ENCODE measurements at places on chromosomes 11 and 22. TPM values are rescaled to one million over a fixed set of nuclear protein-coding genes. Genes with fewer than 3 reads are reported as not detected.

DNA sequence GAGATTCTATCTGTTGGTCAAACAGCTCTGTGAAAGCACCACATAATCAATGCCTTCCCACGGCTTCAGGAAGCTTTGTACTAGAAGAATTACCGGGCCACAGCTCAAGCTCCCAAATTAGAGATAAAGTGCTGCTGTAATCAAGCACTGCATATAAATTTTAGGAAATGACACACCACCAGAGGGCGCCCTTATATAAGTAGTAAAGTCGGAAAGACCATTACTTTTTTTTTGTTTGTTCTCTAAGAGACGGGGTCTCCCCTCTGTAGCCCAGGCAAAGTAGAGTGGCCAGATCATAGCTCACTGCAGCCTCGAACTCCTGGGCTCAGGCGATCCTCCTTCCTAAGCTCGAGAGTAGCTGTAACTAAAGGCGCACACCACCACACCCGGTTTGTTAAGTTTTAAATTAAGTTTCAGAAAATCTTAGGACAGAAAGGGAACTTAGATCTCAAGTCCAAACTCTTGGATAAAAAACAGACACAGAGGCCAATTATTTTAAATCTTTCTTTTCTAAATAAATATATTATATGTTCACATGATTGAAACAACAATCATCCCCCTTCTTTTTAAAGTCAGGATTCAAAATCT lies 32.6 kb downstream of the PRCP start:
- H3K4me1 ChIP-seq, result 0 out of 2 replicates have a peak, but pooled peaks cover 5% of the 10 kb centered on the region
- no peaks in the 10 kb centered on the region for H3K27me3 ChIP-seq
- H3K4me3 ChIP-seq, result no peak overlapping the region
- H3K27ac ChIP-seq, result no peak overlapping the region
- peak; percentile 98 for DNase-seq

GRCh38 chr11:3083321-3083720 lies 26.1 kb upstream of the CARS1 start:
- H3K4me3 ChIP-seq, result no peak overlapping the region
- no peak overlapping the region for H3K27ac ChIP-seq
- H3K36me3 ChIP-seq, result no peaks in the 10 kb centered on the region
- no peak for DNase-seq

- peak; percentile 17 for DNase-seq
- no peak overlapping the region for H3K27ac ChIP-seq
- no peaks in the 10 kb centered on the region for H3K36me3 ChIP-seq
- no peaks in the 10 kb centered on the region for H3K27me3 ChIP-seq
Observed at GRCh38 chr11:20448834-20449233, 61.3 kb downstream of the PRMT3 start.

DNA sequence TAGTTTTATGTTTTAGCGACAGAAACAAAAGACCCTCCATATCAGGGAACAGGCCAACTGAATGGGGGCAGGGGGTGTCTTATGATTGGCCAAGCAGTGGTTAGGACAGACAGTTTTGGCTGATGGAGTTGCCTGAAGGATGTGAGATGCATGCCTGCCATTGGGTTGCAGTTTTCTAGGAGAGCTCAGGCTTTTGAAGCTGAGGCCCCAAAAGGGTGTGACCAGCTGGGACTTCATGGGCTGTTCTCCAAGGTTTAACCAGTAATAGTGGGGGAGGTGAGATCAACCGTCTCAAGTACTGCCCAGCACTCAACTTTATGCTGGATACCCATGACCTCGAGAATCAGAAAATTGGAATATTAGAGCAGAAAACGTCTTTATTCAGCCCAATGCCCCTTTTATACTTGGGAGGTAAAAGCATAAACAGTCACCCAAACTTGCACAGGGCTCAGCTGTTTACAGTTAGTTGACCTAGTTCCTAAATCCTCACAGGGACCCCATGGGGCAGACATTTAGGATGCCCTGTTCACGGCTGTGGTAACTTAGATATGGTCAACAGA lies 13.5 kb downstream of the DTX4 start:
- H3K36me3 ChIP-seq, result peaks cover 4% of the 10 kb centered on the region
- no peaks in the 10 kb centered on the region for H3K27me3 ChIP-seq
- no peaks in the 10 kb centered on the region for H3K4me1 ChIP-seq
- no peak for DNase-seq
- no peak overlapping the region for H3K4me3 ChIP-seq

- peak; percentile 89 for DNase-seq
- no peaks in the 10 kb centered on the region for H3K27me3 ChIP-seq
- H3K4me3 ChIP-seq, result no peak overlapping the region
- no peaks in the 10 kb centered on the region for H3K36me3 ChIP-seq
Observed at GRCh38 chr11:120801801-120802689, 221.9 kb upstream of the TBCEL start.

- H3K27ac ChIP-seq, result no peak overlapping the region
- no peaks in the 10 kb centered on the region for H3K4me1 ChIP-seq
- H3K4me3 ChIP-seq, result no peak overlapping the region
- no peaks in the 10 kb centered on the region for H3K27me3 ChIP-seq
- DNase-seq, result no peak
- no peaks in the 10 kb centered on the region for H3K36me3 ChIP-seq
Observed at GRCh38 chr22:26320447-26320846, 108.6 kb upstream of the ASPHD2 start.

GRCh38 chr11:22699388-22699787 lies 33.0 kb downstream of the GAS2 start:
- no peak overlapping the region for H3K4me3 ChIP-seq
- no peaks in the 10 kb centered on the region for H3K27me3 ChIP-seq
- H3K36me3 ChIP-seq, result no peaks in the 10 kb centered on the region
- H3K4me1 ChIP-seq, result no peaks in the 10 kb centered on the region

GRCh38 chr11:101866619-101867491 lies 48.0 kb upstream of the CEP126 start:
- no peaks in the 10 kb centered on the region for H3K4me1 ChIP-seq
- DNase-seq, result no peak
- H3K36me3 ChIP-seq, result no peaks in the 10 kb centered on the region
- no peak overlapping the region for H3K27ac ChIP-seq
- H3K4me3 ChIP-seq, result no peak overlapping the region
- no peaks in the 10 kb centered on the region for H3K27me3 ChIP-seq

GRCh38 chr11:61817471-61818202 lies 834 bp upstream of the FADS1 start:
- H3K4me1 ChIP-seq, result peaks cover 11% of the 10 kb centered on the region
- H3K4me3 ChIP-seq, result peak overlapping the region; percentile 89
- no peaks in the 10 kb centered on the region for H3K27me3 ChIP-seq
- H3K36me3 ChIP-seq, result peaks cover 7% of the 10 kb centered on the region
- DNase-seq, result no peak

DNA sequence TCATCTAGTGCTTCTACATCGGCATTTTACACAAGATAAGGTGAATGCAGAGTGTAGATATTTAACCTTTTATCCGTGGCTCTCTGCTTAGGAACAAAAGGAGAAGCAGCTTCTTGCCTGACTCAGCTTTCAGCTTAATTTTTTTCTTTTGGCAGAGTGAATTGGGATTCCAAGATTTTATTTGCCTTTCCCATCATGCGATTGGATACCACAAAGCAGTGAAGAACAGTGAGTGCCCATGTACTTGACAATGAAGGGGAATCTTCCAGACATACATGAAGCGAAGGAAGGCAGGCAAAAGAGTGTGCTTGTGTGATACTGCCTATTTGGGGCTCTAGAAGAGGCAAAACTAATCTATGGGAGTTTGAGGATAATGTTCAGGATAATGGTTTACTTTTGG lies 17.0 kb upstream of the CHKA start:
- H3K4me3 ChIP-seq, result no peak overlapping the region
- H3K4me1 ChIP-seq, result no peaks in the 10 kb centered on the region
- H3K27me3 ChIP-seq, result no peaks in the 10 kb centered on the region

ANKRD49 gene
- total RNA-seq, result 16.6 TPM

KRTAP5-7 gene
- not detected for total RNA-seq

Measured in GM23338 (cell line).